ENCODE measurements at places on chromosomes 3 and 15.
A peak's percentile ranks its signal among the peaks of the same experiment; 100 is the strongest.

GRCh38 chr3:196208942-196209695 is 2.1 kb downstream of the ZDHHC19 start:
- DNase-seq = no peak

- DNase-seq = no peak
These were observed 46.5 kb downstream of the CYFIP1 start for GRCh38 chr15:22933641-22934061.

DNA sequence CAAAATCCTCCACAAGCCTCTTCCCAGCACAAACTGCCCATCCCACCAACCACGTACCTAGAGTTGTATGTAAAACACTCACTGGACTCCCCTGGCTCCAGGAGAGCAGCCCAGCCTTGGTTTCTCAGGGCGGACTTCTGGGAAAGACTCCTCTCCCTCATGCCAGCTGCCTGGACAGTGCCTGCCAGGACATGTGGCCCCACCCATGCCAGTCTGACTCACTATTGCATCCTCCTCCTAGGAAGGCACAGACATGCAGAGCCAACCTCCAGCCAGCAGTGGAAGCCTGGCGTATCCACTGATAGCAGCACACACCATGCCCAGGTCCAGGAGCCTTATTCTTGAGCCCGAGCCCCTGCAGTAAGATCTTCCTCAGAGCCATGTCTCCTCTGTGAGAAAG is 8.6 kb downstream of the PKM start:
- no peak for DNase-seq

DNA sequence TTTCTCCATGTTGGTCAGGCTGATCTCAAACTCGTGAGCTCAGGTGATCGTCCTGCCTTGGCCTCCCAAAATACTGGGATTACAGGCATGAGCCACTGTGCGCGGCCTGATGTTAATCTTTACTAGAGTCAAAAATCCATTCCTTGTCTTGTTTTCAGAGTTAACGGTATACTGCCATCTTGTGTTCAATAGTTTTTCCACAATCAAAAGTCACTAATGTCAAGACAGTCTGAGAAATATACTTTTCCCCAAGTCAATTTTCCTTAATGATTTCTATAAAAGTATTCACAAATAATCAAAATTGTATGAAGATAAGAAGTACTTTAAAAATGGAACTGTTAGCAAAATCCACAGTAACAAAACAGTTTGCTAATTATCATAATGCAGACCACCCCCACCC is 8.5 kb downstream of the CRBN start:
- DNase-seq = peak; percentile 1

- DNase-seq = no peak
These were observed 505.7 kb upstream of the ADAMTS9 start for GRCh38 chr3:65193531-65193930.

Data from NCI-H2171 treated with DMSO at 0.1 percent for 48 hours (cell line).